SW480 (cell line): ENCODE measurements at places on chromosomes 1 and 21.
A peak's percentile ranks its signal among the peaks of the same experiment; 100 is the strongest.

GRCh38 chr1:30335389-30335996, 387.9 kb downstream of the MATN1 start:
- DNase-seq: no peak

- no peak for DNase-seq
These were observed 48.5 kb downstream of the SCCPDH start for GRCh38 chr1:246772686-246773085.

- DNase-seq: no peak
These were observed 21.4 kb downstream of the TEX38 start for GRCh38 chr1:46692811-46693770.

- DNase-seq: peak; percentile 65
These were observed 920 bp downstream of the MTHFR start for GRCh38 chr1:11804666-11805421.

GRCh38 chr1:218456444-218456843, 111.3 kb downstream of the TGFB2 start:
- DNase-seq: no peak

DNA sequence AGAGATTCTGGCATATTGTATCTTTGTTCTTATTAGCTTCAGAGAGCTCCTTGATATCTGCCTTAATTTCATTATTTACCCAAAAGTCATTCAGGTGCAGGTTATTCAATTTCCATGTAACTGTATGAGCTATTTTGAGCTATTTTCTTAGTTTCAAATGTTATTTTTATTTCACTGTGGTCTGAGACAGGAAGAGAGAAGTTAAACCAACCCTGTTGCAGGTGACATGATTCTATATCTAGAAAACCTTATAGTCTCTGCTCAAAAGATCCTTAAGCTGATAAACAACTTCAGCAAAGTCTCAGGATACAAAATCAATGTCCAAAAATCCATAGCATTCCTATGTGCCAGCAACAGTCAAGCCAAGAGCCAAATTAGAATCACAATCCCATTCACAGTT, 1644.0 kb upstream of the B3GALT2 start:
- no peak for DNase-seq

DNA sequence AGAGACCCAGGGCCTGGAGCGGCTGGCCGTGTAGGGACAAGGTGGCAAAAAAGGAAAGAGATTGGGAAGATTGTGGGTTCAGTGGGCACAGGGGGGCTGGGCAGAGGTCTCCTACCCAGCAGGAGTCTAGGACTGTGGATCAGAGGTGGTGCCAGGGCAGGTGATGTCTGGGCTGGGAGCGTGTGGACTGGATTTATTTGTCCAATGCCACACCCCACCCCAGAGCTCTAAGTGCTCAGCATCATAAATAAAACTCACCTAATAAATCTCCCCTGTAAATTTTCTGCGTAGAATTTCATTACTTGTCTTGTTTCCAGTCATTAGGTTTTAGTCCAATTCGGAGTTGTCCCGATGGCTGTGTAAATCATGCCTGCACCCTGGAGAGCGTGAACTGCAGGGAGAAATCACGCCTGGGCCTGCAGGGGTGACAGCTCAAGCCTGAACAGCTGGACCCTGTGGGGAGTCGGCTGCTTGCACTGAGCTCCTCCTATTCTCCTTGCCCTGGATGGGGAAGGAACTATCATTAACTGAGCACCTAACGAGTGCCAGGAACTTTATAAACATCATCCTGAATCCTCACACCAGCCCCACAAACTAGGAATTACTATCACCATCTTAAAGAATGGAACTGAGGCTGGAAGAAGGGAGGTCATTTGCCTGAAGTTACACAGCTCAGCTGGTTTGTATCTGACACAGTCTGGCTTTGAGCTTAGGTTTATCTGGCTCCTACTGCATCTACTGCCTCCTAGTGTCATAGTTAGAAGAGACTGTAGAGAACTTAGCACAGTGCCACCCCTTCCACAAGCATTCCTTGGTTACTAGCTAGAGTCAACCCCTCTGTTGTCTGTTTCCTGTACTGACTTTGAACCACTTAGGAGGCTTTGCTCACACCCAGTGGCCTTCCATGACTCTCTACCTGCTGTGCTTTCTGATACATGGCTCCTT, 25.0 kb upstream of the POU3F1 start:
- DNase-seq: peak; percentile 49

DNA sequence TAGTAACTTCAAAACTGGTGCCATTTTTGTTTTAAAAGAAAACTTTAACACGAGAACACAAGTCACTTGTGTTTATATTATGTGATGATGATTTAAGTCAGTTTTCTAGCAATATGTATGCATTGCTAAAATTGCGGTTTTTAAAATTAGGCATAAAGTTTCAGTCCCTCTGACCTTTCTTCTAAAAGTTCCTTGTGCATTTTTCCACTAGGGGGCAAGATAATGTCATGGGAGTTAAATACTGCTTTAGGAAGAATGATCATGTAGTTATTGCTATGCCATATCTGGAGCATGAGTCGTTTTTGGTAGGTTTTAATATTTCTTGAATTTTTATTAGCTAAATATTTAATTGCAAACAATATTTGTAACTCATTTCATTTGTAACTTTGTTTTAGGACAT, 10.7 kb downstream of the CDC7 start:
- peak; percentile 36 for DNase-seq

GRCh38 chr1:33874636-33875035, 10.8 kb downstream of the HMGB4 start:
- DNase-seq: no peak

GRCh38 chr1:185487936-185488335, 170.9 kb upstream of the IVNS1ABP start:
- DNase-seq: no peak

DNA sequence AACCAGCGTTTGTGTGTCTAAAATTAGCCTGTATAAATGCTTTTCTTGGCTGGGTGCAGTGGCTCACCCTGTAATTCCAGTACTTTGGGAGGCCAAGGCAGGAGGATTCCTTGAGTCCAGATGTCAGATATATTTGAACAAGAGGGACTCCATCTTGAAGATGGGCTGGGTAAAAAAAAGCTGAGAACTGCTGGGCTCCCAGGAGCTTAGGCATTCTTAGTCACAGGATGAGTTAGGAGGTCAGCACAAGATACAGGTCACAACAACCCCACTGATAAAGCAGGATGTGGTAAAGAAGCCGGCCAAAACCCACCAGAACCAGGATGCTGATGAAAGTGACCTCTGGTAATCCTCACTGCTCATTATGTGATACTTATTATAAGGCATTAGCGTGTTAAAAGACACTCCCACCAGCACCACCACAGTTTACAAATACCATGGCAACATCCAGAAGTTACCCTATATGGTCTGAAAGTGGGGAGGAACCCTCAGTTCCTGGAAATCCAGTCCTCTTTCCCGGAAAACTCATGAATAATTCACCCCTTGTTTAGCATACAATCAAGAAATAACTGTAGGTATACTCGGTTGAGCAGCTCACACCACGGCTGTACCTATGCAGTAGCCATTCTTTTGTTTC, 36.2 kb upstream of the ZNF496 start:
- DNase-seq: no peak

- DNase-seq: no peak
These were observed 16.8 kb downstream of the HLX start for GRCh38 chr1:220896092-220896491.

DNA sequence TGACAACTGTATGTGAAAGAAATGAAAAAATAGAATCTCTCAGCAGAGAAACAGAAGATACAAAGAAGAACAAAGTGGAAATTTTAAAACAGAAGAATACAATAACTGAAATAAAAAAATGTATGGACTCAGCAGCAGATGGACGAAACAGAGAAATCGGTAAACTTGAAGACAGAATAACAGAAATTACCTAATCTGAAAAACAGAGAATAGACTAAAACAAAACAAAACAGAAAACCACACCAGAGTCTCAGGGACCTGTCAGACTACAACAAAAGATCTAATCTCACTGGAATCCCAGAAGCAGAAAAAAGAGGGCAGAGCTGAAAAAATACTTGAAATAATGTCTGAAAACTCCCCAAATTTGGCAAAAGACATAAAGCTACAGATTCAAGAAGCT, 83.0 kb downstream of the ZSWIM5 start:
- no peak for DNase-seq

- no peak for DNase-seq
These were observed 25.8 kb downstream of the CDC7 start for GRCh38 chr1:91526496-91526895.

- no peak for DNase-seq
These were observed 148.7 kb upstream of the DNAH14 start for GRCh38 chr1:224780736-224781135.

- peak; percentile 90 for DNase-seq
These were observed 12.6 kb downstream of the ELF3 start for GRCh38 chr1:202023001-202023433.

DNA sequence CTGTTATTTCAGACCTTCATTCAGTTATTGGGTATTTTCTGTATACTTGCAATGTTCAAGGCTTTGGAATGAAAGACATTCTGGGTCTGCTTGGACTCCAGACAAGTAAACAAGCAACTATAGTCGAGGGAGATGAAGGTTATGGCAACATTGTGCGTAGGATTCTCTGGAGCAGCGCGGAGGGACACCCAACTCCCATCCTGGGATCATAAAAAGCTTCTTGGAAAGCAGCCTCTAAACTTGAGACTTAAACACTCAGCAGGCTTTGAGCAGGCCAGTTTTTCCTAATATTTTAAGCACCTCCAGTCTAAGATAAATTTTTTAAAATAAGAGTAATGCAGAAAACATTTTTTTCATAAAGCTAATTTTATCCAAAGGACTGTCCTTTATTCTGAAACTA, 7.6 kb upstream of the LYST start:
- no peak for DNase-seq

GRCh38 chr1:90753556-90753955, 36.5 kb upstream of the BARHL2 start:
- DNase-seq: no peak

DNA sequence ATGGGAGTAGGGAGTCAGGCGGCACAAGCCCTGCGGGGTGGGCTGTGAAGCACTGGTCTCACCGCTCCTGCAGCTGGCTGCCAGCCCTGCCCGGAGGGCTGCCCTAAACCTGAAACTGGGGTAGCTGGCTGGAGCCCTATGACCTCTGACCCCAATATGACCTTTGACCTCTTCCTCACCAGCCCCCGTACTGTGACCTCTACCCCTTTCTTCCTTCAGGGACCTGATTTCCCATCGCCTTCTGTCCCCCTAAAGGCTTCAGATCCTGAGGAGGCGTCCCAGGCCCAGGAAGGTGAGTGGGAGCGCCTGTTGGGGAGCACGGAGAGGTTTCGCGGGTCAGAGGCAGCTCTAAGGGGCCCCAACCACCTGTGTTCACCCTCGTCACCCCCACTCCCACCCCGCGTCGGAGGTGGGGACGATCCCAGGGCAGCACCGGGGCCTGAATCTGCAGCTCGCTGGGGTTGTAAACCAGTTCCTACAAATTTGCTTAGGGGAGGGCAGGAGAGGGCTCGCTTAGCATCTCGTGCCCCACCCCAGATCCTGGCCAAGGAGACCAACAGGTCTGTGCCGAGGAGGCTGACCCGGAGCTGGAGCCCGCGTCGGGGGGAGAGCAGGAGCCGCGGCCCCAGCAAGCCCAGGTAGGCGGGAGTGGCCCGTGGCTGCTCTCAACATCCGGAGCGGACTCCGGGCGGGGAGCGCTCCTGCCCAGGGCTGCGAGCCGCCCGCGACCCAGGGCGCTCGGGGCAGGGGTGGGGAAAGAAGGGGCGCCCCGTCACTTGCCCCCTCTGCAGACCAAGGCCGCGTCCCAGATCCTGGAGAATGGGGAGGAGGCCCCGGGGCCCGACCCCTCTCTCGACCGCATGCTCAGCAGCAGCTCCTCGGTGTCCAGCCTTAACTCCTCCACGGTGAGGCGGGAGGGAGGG, 7.3 kb downstream of the SYTL1 start:
- DNase-seq: peak; percentile 74

DNA sequence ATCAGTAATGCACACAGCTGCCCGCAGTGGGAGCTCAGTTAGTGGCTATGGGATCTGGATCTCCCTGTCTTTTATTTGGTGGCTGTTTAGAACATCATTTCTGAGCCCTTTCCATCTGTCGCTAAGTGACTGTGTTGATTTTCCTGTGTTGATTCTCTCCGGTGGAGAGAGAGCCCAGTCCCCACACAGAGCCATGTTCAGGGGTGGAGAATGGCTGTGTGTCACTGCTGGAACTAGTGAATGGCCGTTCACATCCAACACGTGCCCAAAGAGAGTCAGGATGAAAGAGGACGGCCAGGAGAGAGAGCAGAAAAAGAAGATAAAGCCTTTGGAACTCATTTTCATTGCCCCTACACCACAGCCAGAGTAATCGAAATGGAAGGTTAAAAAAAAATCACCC, 76.2 kb downstream of the FBXO2 start:
- DNase-seq: no peak
